ENCODE measurements at places on chromosomes 6 and 20.

GRCh38 chr6:87070741-87071140, 24.2 kb downstream of the CGA start:
- DNase-seq: no peak

DNA sequence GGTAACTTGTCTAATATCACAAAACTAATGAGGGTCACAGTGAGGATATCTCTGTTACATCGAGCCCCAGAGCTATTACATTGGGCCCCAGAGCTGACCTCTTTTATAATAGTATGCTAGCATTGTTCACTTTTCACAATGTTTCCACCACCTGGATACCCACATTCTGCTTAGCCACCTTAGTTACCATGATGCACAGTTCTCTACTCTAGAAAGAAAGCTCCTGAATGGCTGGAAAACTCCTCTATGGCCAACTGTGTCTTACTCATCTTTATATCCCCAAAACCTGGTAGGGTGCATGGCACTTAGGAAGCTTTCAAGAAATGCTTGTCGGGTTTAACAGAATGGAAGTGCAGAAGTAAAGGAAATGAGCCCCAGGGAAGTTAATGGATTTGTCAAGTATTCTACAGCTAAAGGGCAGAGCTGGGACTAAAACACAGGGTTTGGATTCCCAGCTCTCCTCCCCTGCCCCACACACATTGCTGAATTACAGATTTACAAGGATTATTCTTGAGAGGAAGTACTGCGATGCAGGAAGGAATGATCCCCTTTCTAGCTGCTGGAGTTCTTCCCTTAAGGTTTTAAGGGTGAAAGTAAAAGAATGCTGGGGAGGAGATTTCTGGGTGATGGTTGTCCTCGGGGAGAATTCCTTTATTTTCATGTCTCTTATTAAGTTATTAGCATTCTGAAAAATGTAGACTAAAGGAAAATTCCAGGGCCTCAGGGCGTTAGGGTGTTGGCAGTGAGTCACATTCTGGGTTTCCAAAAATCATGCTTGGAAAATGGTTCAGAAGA, 16.1 kb upstream of the HINT3 start:
- DNase-seq: no peak

DNA sequence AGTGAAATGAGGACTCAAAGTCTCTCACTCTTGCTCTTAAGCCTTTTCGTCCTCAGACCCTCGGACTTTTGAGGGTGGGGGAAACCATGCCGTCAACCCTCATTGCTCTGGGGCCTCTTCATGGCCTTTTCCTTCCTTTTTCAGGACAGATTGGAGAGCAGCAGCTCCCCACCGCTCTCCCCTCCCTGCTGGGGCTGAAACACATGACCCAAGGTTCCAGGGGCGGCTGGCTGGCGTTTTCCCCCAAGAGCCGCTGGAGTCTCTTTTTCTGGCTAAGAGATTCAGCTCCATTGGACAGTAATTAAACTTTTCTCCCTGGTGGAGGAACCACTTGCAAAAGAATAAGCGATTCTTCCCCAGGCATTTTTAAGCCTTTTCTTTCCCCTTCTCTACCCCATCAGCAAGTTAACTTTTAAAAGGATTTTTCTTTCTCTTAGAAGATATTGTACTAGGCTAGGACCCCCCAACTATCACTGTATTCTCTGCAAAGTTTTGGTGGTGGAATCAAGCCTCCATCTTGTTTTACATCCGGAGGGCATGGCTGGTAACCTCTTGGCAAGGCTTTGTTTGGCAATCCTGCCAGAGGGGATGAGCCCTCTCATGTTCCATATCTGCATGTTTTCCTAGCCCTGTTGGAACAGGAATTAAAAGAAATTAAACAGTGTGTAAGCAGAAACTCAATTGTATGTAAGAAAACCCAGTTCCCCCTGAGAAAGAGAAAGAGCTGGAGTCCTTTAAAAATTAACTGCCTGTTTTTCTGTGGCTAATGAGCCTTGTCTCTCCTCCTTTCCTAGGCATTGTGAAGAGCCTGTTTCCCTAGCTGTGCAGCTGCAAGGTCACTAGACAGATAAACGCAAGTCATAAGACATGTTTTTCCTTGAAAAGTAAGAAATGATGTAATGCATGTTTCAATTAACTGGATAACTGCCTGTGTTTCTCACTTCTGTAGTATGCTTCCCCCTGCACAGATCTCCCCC, 100.8 kb upstream of the GPR6 start:
- no peak for DNase-seq

- no peak for DNase-seq
These were observed 1.7 kb downstream of the STX16 start for GRCh38 chr20:58652606-58653294.

GRCh38 chr6:154249499-154250298, 106.9 kb downstream of the IPCEF1 start:
- peak; percentile 29 for DNase-seq

GRCh38 chr6:148867862-148868261, 121.0 kb downstream of the UST start:
- DNase-seq: no peak

- DNase-seq: no peak
These were observed 128.8 kb upstream of the PDE7B start for GRCh38 chr6:135722679-135723078.

GRCh38 chr20:60001108-60001507, 42.9 kb downstream of the CDH26 start:
- no peak for DNase-seq

DNA sequence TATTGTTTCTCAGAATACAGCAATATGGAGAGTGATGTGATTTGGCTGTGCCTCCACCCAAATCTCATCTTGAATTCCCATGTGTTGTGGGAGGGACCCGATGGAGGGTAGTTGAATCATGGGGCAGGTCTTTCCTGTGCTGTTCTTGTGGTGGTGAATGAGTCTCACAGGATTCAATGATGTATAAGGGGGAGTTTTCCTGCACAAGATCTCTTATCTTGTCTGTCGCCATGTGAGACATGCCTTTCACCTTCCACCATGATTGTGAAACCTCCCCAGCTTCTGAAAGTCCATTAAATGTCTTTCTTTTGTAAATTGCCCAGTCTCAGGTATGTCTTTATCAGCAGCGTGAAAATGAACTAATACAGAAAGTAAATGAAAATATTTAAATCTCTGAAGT, 234.8 kb upstream of the TENT5A start:
- no peak for DNase-seq

DNA sequence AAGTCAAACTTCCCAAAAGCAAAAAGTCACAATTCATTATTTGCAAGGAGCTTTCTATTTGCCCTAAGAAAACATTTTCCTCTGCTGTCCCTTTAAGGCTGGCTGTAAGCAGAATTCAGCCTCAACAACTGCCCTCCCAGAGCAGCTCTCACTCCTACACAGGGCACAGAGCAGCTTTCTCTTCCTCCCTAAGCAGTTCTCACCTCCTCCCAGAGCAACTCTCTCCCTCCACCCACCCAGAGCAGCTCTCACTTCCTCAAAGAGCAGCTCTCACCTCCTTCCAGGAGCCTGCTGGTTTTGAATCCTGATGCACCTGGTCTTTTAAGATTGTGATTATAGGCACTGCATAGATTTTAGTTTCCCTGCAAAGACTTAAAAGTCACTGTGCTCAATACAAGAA, 120.6 kb upstream of the TMEM181 start:
- DNase-seq: no peak

DNA sequence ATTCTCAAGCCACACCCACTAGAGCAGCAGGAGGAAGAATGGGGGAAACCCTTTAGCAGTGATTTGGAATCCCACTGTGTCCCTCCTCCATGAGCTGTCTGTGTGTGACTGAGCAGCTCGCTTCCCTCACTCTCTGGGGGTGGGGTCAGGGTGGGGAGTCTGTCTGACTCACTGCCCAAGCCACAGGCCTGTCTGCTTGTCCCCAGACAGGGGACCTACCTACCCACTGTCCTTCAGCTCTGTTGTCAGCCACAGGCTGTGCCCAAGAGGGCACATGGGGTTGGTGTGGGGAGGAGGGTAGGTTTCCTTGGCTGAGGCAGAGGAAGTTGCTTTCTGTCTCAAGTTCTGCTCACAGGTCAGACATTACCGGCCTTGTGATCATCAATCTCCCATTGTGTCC, 127.0 kb downstream of the MAFB start:
- DNase-seq: no peak

- DNase-seq: no peak
These were observed 95.9 kb downstream of the GMDS start for GRCh38 chr6:2149361-2150006.

DNA sequence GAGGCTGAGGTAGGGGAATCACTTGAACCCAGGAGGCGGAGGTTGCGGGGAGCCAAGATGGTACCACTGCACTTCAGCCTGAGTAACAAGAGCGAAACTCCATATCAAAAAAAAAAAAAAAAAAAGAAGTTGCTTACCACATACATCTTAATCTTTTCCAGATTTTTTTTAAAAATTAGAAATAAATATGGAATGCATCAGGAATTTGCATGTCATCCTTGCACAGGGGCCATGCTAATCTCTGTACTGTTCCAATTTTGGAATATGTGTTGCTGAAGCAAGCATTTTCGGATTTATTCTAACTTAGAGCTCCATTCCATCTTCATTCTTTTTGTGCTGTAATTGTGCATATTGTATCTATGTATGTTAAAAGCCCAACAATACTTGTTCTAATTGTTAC, 62.5 kb downstream of the TRPC4AP start:
- no peak for DNase-seq

GRCh38 chr20:4568361-4568959, 153.2 kb upstream of the PRND start:
- DNase-seq: no peak

- no peak for DNase-seq
These were observed 6.0 kb downstream of the CLPSL1 start for GRCh38 chr6:35786810-35787209.

GRCh38 chr20:49230021-49230420, 10.8 kb downstream of the DDX27 start:
- DNase-seq: no peak

DNA sequence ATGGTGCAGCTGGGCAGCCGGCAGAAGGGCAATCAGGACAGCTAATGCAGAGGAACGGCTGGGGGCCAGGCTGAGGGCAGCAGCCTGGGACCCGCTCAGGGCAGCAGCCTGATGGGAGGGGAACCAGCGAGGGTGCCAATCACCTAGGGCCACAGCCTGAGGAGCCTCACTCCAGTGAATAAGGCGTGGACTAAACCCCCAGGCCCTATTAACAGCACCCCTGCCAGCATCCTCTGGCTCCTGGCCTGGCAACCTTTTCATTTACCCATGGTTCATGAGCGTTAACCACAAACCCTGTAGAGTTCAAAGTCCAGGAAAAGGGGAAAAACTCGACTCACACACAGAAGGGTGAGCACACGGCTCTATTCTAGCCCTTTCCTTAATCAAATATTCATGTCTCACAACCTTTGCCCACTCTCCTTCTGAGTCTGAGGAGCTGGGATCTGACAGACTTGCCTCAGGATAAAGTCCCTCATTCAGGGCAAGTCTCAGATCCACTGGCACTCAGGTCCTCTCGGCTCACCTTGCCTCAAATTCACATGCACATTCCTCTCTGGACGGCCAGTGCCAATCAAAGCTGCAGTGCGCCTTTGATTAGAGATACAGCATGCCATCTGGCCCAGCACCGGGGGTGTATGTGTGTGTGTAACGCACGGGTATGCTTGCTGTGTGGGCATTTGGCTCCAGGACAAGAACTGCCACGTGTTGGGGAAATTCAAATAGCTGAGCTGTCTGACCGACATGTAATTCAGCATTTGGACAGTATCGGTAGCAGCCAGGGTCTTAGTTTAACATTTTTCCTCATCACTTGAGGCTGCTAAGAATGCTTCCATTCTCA, 86.9 kb upstream of the TRAF3IP2 start:
- DNase-seq: no peak

GRCh38 chr20:41617059-41617901, 897 bp downstream of the CHD6 start:
- no peak for DNase-seq

DNA sequence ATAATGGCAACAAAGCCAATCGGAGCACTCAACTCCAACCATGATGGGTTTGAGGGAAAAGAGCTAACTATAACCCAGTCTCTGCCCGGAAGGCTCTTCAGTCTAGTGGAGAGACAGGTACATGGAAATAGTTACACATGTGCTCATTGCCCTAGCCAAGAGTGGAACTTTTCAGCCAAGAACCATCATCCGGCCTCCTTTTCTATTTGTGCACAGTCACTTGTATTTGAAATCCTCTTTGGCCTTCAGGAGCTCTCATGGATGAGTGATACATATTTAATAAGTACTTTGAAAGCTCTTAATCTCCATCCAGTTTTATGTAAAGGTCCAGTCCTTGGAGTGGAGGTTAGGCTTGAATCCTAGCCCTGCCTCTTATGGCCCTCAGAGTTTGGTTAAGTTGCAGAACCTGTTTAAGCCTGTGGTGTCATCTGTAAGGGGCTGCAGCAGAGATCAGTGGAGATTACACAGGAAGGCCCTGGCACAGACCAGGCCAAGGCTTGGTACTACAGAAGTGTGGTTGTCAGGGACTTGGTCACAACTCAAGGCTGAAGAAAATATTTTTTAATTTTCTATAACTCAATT, 72.3 kb upstream of the SMLR1 start:
- DNase-seq: no peak

DNA sequence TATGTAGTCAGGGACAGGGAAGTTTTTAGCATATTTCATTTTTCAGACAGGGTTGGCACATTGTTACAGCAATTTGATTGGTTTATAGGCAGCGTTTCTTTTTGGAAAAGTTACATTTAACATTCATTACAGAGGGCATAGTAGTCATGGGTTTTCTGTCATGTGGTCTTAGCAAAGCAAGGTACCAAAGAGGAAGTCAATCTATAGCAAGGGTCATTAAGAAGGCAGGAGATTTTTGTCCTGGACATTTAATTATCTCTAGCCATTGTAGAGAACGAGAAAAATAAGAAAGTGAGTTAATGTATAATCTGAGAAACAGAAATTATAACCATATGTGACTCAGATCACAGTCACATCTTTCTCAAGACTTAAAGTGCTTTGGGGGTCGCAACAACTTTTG, 47.4 kb downstream of the TPD52L1 start:
- DNase-seq: no peak

- DNase-seq: no peak
These were observed 82.4 kb downstream of the PPP1R3G start for GRCh38 chr6:5167501-5167900.

DNA sequence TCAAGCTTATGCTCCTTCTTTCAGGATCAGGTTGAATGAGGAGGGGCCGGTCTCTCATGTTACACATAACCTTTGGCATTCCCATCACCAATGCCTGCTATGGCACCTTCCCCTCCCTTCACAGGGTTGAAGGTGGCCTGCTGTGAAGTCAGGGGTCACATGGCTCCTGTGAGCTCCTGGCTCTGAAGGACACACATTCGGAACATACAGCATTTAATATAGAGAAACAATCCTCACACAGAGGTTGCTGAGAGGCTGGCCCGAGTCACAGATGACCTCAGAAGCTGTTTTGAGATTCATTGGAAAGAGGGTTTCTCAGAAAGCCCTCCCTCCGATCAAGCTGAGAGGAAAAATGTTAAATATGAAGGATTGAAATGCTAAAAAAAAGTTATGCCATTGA, 82.1 kb downstream of the PSMG4 start:
- no peak for DNase-seq

- DNase-seq: no peak
These were observed 327.2 kb downstream of the CBLN4 start for GRCh38 chr20:55678126-55678525.

GRCh38 chr6:134123666-134124208, 71.3 kb upstream of the SLC2A12 start:
- no peak for DNase-seq

Measured in GF-D8 (cell line).